ENCODE measurements at places on chromosomes 12 and 14.

- no peak for DNase-seq
Measured at GRCh38 chr14:94291159-94291905, 1.7 kb downstream of the SERPINA10 start.

- DNase-seq: no peak
Measured at GRCh38 chr12:16946704-16947103, 340.7 kb upstream of the LMO3 start.

- DNase-seq: no peak
Measured at GRCh38 chr14:63543826-63544406, 739 bp upstream of the PPP2R5E start.

DNA sequence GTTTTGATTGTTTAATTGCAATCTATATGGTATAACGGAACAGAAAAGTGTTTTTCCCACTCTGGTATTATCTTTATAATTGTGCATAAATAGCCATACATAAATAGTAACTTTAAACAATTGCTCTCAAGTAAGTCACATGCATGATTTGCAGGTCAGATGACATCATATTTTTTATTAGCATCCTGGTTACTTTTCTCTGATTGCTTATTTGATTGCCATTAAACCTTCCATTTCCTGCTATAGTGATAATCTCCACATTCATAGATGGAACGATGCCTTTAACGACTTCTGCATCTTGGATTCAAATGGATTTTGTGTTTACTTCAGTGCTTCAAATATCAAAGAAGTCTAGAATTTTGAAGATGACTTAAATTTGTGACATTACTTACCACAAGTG is 3.5 kb upstream of the KLRK1 start:
- no peak for DNase-seq

- DNase-seq: no peak
Measured at GRCh38 chr14:93926873-93927799, at the start of gene FAM181A. FAM181A (plus strand) TSS chr14:93927344; CDS start chr14:93928286, 942 bp downstream.

DNA sequence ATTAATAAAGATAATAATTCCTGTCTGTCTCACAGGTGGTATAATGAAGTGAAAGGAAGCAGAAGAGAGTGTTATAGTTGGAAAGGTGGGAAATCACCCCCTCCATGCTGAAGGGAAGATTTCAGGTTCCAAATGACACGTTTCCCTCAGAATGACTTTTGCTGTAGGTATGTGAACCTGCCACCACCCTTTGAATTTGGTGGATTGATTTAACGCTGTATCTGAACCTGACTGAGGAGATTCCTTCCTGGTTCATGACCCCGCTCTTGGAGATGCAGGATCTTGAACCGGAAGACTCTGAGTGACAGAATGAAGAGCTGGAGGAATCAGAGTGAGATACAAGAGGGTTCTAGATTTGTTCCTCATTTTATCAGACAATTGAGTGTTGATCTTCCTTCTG is 20.3 kb upstream of the EMP1 start:
- no peak for DNase-seq

DNA sequence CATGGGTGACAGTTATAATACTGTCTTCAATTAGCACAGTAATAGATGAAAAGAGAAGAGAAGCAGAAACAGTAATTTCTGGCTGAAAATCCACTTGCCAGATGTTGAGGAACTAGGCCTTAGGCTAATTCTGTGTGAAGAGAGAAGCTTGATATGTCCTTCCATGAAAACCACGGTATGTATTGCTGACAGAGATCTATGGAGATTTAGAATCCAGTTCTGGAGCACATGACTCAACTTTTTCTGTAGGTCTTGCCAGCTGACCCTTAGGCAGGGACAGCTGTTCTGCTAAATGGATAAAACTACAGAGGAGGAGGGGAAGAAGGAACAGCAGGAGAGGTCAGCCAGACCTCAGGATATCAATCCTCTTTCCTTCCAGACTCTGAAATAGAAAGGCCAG is 211.5 kb downstream of the PRKD1 start:
- no peak for DNase-seq

- DNase-seq: peak; percentile 46
Measured at GRCh38 chr12:14952299-14952921, 9.0 kb downstream of the ARHGDIB start.

DNA sequence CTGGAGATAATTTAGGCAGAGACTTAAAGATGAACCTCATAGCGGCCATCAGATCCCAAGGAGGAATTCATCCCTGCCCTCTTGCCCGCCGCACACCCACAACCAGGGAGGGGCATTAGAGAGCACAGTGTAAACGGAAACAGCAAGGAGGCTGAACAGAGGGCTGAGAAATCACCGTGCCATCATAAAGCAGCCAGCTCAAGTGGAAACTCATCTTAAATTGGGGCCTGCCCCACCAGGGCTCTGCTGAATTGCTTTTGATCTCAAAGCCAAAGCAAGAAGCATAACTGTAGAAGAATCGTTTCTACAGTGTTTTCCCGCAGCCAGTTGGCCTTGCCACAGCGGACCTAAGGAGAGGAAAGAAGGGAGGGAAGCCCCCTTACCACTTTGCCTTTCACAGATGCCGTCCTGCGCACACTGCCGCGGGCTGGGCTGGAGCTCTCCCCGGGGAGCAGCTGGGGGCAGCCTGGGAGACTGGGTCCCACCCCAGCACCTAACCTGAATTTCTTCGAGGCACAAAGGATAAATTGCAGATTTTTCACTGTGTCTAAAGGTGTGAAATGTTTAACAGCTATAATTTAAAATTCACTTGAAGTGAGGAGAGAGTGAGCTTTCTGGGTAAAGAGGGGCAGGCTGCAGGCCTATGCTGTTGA is 51.8 kb upstream of the MMP17 start:
- DNase-seq: no peak

- DNase-seq: no peak
Measured at GRCh38 chr12:6603095-6603567, 4.0 kb downstream of the CHD4 start.

DNA sequence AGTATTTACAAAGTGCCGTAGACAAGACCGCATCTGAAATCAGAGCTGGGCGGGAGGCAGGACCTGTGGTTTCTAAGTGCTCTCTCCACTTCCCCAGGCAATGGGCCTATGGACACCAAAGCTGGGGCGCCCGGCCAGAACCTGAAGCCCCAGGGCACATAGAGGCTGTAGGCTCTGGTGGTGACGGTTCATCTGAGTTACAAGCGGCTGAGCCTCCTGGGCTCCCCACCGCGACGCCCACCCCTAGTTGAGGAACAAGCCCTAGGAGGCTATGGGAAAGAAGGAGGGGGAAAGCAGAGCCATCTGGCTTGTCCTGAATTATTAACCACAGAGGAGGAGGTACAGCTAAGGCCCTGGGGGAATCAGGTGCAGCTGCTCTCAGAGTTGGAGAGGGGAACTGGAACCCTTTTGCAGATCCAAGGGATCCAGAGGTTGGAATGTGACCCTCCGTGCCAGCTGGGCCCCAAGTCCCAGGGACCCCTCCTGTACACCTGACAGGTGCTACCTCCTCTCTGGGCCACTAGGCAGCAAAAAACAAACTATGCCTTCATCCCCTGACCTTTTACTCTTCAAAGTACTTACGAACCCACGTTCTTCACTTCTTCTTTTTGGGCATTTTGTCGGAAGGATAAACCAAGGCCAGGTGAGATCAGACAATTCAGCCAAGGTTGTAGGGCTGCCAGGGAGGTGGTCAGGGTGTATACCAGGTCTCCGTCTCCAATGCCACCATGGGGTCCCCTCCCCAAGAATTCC is 77.2 kb downstream of the ARL6IP4 start:
- no peak for DNase-seq

- no peak for DNase-seq
Measured at GRCh38 chr14:106459971-106460730, 933.8 kb downstream of the TMEM121 start.

- DNase-seq: no peak
Measured at GRCh38 chr12:52812749-52813148, 1.2 kb downstream of the KRT4 start.

DNA sequence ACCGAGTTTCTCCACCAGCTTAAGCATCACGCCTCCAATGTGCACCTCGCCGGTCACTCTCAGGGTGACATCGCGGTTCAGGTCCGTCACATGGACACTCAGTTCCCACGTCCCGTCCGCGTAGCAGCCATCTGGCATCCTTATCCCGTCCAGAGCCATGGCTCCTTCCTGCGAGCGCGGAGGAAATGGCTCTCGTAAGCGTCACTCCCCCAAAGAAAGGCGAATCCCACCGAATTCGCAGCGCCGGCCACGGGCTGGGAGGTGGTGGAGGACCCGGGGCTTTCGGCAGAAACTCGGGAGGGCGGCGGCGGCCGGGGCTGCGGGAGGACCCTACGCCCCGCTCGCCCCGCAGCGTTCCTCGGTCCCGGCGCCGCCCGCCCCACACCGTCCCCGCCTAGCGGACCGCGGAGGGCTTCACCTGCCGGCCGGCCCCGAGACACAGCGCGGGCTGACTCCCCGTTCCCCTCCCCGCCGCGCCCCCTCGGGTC is 396 bp downstream of the FERMT2 start:
- no peak for DNase-seq

DNA sequence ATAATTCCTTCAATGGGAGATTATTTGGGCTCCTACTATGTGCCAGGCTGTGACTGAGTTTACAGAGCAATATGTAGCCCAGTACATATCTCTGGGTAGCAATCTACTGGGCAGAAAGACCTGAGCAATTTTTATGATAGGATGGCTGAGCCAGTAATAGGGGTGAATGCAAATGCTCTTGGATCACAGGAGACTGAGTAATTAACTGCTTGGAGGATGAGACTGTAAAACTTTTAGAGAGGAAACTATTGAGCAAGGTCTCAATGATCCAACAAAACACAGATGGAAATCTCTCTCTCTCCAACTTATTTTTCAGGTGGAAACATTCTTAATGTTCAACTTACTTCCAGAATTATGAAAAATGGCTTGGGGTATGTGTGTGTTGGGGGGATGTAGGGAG is 402.2 kb downstream of the AEBP2 start:
- peak; percentile 32 for DNase-seq

GRCh38 chr14:69151458-69152180 is 1.3 kb downstream of the DCAF5 start:
- no peak for DNase-seq

DNA sequence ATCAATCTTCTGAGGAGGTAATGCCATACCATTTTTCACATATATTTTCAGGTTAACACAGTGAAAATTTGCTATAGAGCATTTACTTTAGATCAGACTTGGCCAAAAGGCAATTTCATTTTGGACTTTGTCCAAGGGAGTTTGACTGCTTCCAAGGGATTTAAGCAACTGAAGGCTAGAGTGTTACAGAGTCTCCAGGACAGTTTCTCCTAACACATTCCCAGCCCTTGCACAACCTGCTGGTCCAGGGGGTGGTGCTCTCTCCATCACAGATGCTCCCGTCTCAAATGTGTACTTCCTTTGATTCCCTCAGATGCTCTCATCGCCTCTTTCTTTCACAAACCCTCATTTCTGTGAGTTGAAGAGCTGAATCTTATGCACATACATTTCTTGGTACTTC is 143.1 kb downstream of the TPH2 start:
- no peak for DNase-seq

GRCh38 chr12:130816097-130816496 is 23.0 kb downstream of the STX2 start:
- no peak for DNase-seq

- DNase-seq: no peak
Measured at GRCh38 chr12:72037006-72037795, 98.6 kb downstream of the TPH2 start.

Data from AG09309 (cell line).